ENCODE measurements at places on chromosomes 7 and 10.

DNA sequence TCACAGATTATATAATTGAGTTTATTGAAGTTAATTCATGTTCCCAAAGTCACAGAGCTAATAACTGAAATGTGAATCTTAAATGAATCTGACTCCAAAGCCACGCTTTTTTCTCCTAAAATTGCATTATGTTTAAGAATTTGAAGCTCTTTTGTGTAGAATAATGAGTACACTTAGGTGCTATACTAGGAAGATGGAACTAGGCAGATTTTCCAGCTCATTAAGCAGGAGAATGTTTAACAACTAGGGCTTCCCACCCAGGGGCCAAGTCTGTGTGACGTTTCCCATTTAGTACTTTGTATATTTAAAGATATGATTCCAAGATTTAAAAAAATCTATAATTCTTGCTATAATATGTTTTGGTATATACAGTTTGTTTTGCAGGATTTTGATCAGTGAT is 169.5 kb downstream of the KIF20B start:
- H3K27me3 ChIP-seq, result no peaks in the 10 kb centered on the region
- no peak overlapping the region for H3K4me3 ChIP-seq
- no peaks in the 10 kb centered on the region for H3K36me3 ChIP-seq
- no peaks in the 10 kb centered on the region for H3K4me1 ChIP-seq
- no peak for DNase-seq

GRCh38 chr10:128960517-128960916 is 506.5 kb upstream of the MGMT start:
- H3K4me1 ChIP-seq, result no peaks in the 10 kb centered on the region
- H3K27ac ChIP-seq, result no peak overlapping the region
- H3K36me3 ChIP-seq, result no peaks in the 10 kb centered on the region
- DNase-seq, result no peak
- no peak overlapping the region for H3K4me3 ChIP-seq
- peaks cover 2% of the 10 kb centered on the region for H3K27me3 ChIP-seq

DNA sequence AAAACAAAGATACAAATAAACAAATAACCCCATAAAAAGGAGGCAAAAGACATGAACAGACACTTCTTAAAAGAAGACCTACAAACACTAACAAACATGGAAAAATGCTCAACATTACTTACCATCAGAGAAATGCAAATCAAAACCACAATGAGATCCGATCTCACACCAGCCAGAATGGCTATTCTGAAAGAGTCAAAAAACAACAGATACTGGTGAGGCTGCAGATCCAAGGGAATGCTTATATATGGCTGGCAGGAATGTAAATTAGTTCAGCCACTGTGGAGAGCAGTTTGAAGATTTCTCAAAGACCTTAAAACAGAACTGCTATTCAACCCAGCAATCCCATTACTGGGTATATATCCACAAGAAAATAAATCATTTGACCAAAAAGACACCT is 80.4 kb upstream of the NRP1 start:
- H3K4me3 ChIP-seq, result no peak overlapping the region
- no peaks in the 10 kb centered on the region for H3K27me3 ChIP-seq
- H3K4me1 ChIP-seq, result peaks cover 35% of the 10 kb centered on the region
- H3K36me3 ChIP-seq, result no peaks in the 10 kb centered on the region
- no peak overlapping the region for H3K27ac ChIP-seq
- no peak for DNase-seq

DNA sequence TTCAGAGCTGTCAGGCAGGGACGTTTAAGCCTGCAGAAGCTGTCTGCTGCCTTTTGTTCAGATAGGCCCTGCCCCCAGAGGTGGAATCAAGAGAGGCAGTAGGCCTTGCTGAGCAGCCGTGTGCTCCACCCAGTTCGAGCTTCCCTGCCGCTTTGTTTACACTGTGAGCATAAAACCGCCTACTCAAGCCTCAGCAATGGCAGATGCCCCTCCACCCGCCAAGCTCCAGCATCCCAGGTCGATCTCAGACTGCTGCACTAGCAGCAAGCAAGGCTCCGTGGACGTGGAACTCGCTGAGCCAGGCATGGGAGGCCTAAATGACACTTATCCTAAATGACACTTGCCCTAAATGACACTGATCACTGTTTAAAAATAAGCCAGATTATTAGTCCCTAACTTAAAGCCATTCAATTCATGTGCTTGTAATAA is 6.8 kb upstream of the ASB15 start:
- DNase-seq, result no peak
- no peaks in the 10 kb centered on the region for H3K36me3 ChIP-seq
- H3K4me3 ChIP-seq, result no peak overlapping the region
- no peak overlapping the region for H3K27ac ChIP-seq
- H3K27me3 ChIP-seq, result no peaks in the 10 kb centered on the region
- no peaks in the 10 kb centered on the region for H3K4me1 ChIP-seq

- DNase-seq, result no peak
- H3K4me1 ChIP-seq, result no peaks in the 10 kb centered on the region
- no peaks in the 10 kb centered on the region for H3K36me3 ChIP-seq
- no peak overlapping the region for H3K4me3 ChIP-seq
Measured at GRCh38 chr10:118799777-118800176, 45.0 kb upstream of the CACUL1 start.

DNA sequence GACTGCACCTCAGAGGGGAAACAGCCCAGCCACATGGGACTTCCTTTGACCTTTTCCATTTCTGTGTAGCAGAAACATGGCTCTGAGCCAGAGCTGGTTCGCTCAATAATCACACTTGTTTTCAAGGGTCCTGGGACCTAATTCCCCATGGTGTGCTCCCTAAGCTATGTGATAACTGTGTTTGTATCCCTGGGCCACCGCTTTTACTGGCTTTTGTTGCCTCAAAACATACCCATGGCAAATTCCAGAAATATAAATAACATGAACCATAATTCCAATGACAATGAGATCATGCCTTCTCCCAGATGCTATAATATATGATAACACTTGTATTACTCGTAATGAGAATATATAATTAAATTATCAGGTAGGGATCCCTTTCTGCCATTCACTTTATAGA is 196.4 kb downstream of the GFRA1 start:
- H3K27ac ChIP-seq, result no peak overlapping the region
- no peaks in the 10 kb centered on the region for H3K36me3 ChIP-seq
- no peak overlapping the region for H3K4me3 ChIP-seq
- DNase-seq, result no peak
- no peaks in the 10 kb centered on the region for H3K4me1 ChIP-seq

DNA sequence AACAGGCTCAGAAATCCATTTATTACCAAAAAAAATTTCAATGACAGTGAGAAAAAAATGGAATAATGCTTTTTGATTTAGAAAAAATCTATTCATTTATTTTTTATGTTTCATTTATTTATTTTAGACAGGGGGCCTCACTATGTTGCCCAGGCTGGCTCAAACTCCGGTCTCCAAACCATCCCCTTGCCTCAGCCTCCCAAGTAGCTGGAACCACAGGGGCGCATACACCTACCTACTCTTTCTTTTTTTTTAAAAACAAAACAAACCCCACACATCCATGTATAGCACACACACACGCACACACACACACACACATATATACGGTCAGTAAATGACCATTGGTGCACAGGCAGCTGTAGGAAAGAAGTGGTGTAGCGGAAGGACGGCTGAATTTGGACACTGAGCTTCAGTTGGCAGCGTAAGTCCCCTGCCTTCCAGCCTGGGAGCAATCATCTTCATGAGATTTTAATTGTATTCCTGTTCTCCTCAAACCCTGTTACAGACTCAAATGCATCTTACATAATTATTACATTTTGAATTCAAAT is 28.8 kb downstream of the ARL4A start:
- H3K27ac ChIP-seq, result peak overlapping the region; percentile 75
- no peaks in the 10 kb centered on the region for H3K36me3 ChIP-seq
- no peaks in the 10 kb centered on the region for H3K27me3 ChIP-seq
- H3K4me3 ChIP-seq, result no peak overlapping the region
- H3K4me1 ChIP-seq, result peaks cover 34% of the 10 kb centered on the region

DNA sequence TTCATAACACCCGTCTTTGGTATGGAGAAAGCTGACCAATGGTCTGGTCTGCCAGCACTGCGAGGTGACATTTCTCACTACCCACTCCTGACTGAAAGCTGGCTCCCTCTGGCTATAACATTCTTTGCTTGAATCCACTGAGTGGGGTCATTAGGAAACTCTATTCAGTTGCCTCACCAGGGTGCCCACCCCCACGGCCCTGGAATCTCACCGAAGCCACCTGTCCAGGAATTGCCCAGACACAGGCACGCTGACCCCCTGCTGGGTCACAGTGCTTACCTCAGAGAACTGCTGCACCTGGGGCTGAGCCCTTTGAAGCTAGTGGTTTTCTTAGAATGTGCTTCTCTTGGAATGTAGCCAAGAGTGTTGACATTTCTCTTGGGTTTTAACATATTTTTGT is 28.6 kb downstream of the HECW1 start:
- H3K4me1 ChIP-seq, result no peaks in the 10 kb centered on the region
- no peak for DNase-seq
- no peaks in the 10 kb centered on the region for H3K36me3 ChIP-seq
- no peaks in the 10 kb centered on the region for H3K27me3 ChIP-seq

- no peak for DNase-seq
- no peak overlapping the region for H3K4me3 ChIP-seq
- H3K4me1 ChIP-seq, result no peaks in the 10 kb centered on the region
- no peak overlapping the region for H3K27ac ChIP-seq
- H3K27me3 ChIP-seq, result no peaks in the 10 kb centered on the region
Measured at GRCh38 chr10:103926722-103927319, 8.8 kb upstream of the STN1 start.

- peaks cover 31% of the 10 kb centered on the region for H3K27me3 ChIP-seq
- peak overlapping the region; percentile 69 for H3K4me3 ChIP-seq
- H3K27ac ChIP-seq, result peak overlapping the region; percentile 85
- peak; percentile 55 for DNase-seq
Measured at GRCh38 chr7:1664711-1665548, 5.1 kb upstream of the ELFN1 start.

- peaks cover 25% of the 10 kb centered on the region for H3K4me1 ChIP-seq
- H3K36me3 ChIP-seq, result no peaks in the 10 kb centered on the region
- no peak overlapping the region for H3K27ac ChIP-seq
- no peak overlapping the region for H3K4me3 ChIP-seq
- no peaks in the 10 kb centered on the region for H3K27me3 ChIP-seq
Measured at GRCh38 chr10:63595072-63595471, 73.9 kb downstream of the REEP3 start.

GRCh38 chr10:1255118-1255517 is 198.9 kb downstream of the WDR37 start:
- H3K4me1 ChIP-seq, result no peaks in the 10 kb centered on the region
- H3K27ac ChIP-seq, result no peak overlapping the region
- DNase-seq, result no peak
- no peak overlapping the region for H3K4me3 ChIP-seq
- H3K36me3 ChIP-seq, result no peaks in the 10 kb centered on the region

DNA sequence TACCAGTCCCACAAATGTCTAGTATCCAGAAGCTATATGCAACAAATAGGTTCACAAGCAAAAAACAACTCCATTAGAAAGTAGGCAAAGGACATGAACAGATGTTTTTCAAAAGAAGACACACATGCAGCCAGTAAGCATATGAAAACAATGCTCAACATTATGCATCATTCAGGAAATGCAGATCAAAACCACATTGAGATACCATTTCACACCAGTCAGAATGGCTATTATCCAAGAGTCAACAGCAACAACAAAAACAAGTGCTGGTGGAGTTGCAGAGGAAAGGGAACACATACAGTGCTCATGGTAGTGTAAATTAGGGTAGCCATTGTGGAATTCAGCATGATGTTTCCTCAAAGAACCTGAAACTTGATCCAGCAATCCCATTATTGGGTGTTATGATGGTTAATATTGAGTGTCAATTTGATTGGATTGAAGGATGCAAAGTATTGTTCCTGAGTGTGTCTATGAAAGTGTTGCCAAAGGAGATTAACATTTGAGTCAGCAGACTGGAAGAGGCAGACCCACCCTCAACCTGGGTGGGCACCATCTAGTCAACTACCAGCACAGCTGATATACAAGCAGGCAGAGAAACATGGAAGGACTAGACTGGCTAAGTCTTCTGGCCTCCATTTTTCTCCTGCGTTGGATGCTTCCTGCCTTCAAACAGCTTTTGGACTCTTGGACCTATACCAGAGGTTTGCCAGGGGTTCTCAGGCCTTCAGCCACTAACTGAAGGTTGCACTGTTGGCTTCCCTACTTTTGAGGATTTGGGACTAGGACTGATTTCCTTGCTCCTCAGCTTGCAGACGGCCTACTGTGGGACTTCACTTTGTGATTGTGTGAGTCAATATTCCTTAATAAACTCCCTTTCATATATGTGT is 218.4 kb upstream of the SEMA3D start:
- no peaks in the 10 kb centered on the region for H3K27me3 ChIP-seq
- H3K4me3 ChIP-seq, result no peak overlapping the region
- no peaks in the 10 kb centered on the region for H3K4me1 ChIP-seq

- H3K4me1 ChIP-seq, result peaks cover 15% of the 10 kb centered on the region
- no peak overlapping the region for H3K27ac ChIP-seq
- no peak for DNase-seq
- H3K27me3 ChIP-seq, result no peaks in the 10 kb centered on the region
- H3K4me3 ChIP-seq, result no peak overlapping the region
- H3K36me3 ChIP-seq, result no peaks in the 10 kb centered on the region
Measured at GRCh38 chr7:29297194-29297890, 102.8 kb downstream of the CHN2 start.

DNA sequence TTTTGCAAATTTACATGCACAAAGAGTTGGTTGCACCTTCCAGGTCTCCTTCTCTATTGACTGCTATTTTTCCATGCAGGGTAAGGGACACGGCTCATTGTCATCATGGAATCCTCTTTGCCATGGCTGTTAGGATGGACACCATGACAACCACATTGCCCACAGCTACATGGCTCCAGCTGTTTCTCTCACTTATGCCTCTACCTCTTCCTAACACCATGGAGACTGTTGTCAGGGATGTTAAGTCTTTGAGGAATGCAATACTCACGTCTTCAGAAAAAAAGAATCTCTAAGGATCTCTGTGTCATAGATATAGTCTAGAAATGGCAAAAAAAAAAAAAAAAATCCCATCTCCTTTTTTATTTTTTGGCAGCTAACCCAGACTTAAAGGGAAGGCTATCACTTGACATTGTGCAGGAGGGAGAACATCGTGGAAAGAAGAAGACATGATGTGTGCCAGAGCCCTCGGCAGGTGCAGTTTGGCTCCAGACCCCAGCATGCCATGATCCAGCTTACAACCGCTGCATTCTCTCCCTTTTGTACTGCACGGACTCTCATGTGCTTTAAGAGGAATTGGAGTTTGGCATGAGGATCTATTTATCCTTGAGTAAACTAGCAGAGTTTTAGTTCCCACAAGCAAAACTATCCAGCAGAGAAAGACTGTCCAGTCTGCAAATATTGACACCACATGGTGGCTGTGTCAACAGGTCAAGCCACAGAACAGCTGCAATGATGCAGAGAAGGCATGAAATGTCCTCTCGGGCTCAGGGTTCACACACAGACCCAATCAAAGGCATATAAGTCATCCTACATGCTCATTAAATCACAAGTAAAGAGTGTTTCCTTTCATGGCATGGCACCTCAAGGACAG is 70.8 kb downstream of the FRMD4A start:
- no peak overlapping the region for H3K27ac ChIP-seq
- no peaks in the 10 kb centered on the region for H3K4me1 ChIP-seq
- no peaks in the 10 kb centered on the region for H3K27me3 ChIP-seq
- no peaks in the 10 kb centered on the region for H3K36me3 ChIP-seq

GRCh38 chr10:119090968-119091367 is 10.4 kb upstream of the EIF3A start:
- no peak for DNase-seq
- H3K36me3 ChIP-seq, result no peaks in the 10 kb centered on the region
- no peaks in the 10 kb centered on the region for H3K27me3 ChIP-seq
- H3K27ac ChIP-seq, result no peak overlapping the region
- no peak overlapping the region for H3K4me3 ChIP-seq

- H3K27ac ChIP-seq, result peak overlapping the region; percentile 76
- no peak overlapping the region for H3K4me3 ChIP-seq
- H3K36me3 ChIP-seq, result no peaks in the 10 kb centered on the region
- no peaks in the 10 kb centered on the region for H3K27me3 ChIP-seq
- no peak for DNase-seq
- H3K4me1 ChIP-seq, result no peaks in the 10 kb centered on the region
Measured at GRCh38 chr10:67575532-67575931, 120.5 kb downstream of the CTNNA3 start.

Data from heart left ventricle (tissue), 16 donors.